Activated naive CD4-positive, alpha-beta T cell (primary cell): ENCODE measurements at places on chromosomes 3 and 15.
A peak's percentile ranks its signal among the peaks of the same experiment; 100 is the strongest.

DNA sequence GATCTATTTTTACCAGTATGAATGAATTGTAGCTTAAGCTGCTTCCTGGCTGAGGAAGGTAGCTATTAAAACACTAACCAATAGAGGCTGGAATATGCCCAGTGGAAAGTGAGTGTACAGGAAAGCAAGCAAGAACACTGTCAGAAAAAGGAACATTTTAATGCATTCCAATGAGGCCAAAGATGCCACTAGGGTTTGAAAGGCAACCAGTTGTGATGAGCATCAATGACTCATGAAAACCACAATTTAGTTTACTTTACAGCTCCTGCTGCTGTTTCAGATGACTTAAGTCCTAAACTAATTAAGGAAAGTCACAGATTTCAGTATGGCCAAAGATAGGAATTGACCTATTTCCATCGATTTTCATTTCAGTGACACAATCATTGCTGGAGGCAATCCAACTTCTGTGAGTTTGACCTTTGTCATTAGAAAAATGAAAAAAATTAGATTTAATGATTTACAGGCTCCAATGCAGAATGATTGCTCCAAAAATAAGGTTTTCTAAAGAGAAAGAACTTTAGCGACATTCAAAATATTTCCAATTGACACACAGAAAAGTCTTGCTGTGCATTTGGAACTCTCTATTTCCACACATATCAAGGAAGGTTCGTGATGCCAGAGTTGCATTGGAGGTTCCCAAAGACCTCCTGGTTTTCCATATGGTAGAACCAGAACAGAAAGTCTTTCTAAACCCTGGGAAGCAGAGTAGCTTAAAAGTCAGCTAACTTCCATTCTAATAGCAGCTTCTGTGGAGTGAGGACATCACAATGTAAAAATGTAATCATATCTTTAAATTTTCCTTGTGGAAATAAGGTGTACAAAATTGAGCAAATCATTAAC is 103.0 kb downstream of the SUCNR1 start:
- no peak for DNase-seq

DNA sequence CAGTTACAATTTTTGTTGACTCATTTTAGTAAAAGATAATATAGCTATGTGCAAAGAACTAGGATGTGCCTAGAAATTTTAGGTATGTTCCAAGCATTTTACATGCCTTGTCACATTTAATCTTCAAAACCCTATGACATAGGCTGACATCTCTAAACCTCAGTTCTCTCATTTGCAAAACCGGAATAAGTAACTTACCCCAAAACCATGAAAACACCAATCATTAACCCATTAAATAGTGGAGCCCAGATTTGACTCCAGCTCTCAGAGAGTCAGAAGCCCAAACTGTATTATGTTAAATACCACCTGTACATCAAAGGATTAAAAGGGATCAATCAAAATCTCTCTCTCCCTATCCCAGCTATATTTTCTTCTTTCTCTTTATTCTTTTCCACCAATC is 36.6 kb downstream of the GSK3B start:
- no peak for DNase-seq

DNA sequence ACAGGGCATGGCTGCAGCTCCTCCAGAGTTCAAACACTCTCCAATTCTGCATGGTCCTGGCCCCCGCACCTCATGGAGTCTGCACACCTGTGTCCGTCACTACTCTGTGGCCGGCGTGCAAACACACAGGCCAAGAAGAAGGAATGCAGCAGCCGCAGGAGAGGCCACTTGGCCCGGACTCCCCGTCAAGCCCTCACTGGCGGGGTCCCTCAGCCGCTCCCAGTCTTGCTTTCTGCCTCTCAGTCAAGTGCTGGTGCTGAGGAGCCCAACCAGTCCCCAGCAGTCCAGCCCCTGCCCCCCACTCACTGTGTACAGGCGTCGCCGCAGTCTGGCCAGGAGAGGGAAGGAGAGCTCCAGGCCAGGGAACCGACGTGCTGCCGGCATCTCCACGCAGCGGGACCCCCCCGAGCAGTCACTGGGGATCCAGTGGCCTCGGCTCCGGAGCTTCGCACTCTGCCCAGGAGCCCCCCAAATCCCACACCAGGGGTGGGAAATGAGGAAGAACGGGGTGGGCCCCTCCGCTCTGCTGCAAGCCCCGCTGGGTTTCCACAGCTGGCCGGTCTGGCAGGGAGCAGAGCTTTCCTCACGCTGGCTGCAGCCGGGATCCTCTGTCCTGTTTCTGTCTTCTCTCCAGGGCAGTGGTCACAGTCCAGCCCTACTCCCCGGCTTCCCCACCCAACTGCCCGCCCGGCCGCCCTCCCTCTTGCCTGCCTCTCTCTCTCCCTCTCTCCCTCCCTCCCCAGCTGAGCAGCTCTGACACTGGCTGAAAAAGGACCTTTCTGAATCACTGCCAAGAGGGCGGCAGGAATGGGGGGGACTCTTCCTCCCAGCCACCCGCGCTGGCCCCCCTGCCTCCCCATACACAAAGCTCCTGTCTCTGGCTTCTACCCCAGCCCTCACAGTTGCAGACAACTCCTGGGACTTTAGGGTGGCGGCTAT is 16.0 kb downstream of the TNK2 start:
- no peak for DNase-seq

DNA sequence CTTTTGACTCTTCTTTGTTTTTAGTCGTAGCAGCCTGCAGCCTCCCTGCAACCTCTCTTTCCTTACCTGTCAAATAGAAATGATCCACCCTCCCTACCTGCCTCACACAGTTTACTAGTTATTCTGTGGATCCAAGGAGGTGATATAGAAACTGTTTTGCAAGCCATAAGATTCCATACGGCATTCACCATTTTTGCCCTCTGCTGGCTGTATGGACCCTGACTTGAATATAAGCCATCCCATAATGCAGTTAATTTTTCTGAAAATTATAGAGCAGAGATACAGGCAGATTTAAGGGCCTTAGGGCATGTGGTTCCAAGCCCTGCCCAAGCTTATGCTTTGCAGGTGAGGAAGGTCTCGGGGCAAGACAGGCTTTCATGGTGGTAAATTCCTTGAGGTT is 63.8 kb downstream of the CPN2 start:
- no peak for DNase-seq

GRCh38 chr3:13884851-13885703 is 5.2 kb upstream of the WNT7A start:
- peak; percentile 34 for DNase-seq

- DNase-seq = no peak
Measured at GRCh38 chr15:93496888-93497287, 407.9 kb upstream of the RGMA start.

DNA sequence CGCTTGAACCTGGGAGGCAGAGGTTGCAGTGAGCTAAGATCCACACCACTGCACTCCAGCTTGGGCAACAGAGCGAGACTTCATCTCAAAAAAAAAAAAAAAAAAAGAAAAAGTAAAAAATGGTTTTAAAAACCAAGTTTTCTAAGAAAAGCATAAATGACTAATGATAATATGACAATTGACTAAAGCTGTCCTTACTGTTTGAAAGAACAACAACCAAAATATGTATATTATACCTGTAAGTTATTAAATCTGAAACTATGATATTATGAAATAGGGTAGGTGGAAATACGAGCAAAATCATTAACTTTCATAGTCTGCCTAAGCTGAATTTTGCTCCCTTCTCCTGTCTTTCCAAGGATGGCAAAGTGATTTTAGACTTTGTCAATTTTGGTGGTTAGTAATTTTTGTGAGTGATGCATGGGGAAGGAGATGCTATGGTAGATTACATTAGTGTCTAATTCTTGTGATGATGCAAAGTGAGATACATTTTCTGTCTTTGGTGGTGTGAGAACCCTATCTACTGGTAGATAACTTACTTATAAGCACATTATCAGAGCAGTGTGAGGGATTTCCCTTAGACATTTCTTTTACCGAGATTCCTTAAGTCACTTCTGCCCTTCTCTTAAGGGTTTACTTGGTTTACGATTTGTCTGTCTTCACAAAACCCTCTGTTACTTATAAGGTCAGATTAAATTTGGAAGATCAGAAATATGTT is 10.6 kb upstream of the CHD2 start:
- DNase-seq = no peak

- no peak for DNase-seq
Measured at GRCh38 chr3:117234331-117234730, 524.8 kb downstream of the TUSC7 start.

DNA sequence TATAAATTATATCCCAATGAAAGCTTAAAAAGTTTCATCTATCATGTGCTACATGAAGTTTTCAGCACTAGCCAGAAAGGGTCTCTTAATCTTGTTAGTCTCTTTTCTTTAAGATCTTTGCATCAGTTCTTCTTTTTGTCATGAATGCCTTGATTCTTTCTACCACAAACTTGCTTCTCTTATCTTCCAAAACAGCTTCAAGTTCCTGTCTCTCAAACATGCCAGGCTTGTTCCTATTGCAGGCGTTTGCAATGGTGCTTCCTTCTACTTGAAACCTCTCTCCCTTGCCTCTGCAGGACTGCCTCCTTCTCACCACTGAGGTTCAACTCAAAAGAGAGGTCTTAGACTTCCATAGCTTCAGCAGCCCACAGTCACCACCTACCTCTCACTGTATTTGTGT is 104.3 kb upstream of the FRMD4B start:
- no peak for DNase-seq

- no peak for DNase-seq
Measured at GRCh38 chr3:61300006-61300380, 48.7 kb upstream of the FHIT start.

DNA sequence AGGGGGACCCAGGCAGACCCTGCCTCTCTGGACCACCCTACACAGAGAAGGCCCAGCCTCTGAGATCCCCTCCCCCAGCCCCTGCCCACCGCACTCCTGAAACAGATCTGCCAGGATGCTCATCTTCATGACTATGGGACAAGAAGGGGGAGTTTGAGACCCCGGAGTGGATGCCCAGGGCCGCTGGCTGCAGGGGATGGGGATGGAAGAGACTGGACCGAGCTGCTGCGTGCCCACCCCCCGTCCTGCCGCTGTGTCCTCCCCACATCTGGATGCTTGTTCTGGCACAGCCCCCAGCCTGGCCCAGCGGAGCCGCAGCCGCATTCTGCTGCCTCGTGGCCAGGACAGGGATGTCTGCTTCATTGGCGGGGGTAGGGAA is 30.3 kb upstream of the SEMA3F start:
- DNase-seq = no peak

DNA sequence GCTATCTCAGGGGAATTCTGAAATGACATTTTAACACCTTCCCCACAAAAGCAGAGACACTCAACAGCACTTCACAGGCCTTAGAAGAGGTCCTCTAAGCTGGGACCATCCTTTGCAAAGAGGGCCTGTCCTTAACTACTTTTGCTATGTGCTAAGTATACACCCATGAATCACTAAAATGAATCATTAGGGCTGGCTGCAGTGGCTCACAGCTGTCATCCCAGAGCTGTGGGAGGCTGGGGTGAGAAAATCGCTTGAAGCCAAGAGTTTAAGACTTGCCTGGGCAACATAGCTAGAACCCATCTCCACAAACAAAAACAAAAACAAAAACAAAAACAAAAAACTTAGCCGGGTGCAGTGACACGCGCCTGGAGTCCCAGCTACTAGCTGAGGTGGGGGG is 53.9 kb upstream of the MELTF start:
- DNase-seq = no peak

GRCh38 chr3:100614941-100615340 is 5.5 kb downstream of the ADGRG7 start:
- DNase-seq = no peak

DNA sequence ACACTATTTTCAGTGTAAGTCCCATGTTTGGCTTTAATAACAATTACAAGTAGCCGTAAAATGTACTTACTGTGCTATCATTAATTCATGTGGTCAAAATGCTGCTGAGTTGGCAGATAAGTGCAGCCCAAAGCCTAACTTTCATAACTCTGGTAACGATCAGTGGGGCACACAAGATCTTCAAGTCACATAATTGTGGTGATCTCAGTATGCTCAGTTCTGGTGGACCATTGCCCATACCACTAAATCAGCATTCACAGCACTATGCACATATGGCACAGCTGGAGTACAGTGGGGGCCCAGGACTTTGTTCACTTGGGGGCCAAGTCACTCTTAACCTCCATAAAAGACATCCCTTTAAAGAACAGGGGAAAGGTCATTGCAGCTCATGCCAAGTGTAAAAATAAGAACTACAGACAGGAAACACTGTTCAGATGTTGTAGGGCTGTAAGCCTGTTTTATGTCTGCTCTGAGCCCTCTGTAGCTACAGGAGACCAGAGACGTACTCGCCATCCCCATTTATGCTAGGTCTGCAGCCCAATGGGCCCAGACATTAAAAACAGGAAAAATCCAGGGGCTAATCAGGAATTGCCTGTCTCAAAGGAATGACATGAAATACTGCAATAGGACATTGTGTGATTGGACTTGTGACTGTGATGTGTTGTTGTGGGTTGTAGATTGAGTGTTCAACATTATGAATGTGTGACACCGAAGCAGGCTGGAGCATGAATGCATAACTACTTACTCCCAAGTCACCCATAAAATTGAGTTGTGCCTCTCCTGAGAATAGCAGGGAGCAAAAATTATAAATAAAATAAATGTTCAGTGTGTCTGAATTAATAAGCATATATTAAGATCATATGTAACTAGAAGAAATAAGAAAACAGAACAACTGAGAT is 282.5 kb upstream of the EPHA3 start:
- no peak for DNase-seq

DNA sequence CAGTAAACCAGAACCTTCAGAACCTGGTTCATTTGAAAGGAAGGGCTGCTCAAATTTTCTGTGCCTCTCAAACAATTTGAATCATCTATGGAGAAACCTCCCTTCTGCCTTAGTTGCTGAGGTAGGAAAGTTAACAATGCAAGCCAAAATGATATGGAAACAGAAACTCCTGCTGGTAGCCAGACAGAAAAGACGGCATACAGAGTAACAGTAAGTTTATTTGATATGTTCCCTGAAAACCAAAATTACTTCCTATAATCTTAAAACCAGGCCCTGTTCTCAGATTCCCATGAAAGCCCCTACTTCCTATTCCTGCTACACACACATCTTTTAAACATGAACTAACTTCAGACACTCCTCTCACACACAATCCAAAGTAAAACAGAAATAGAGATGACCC is 86.2 kb downstream of the TBC1D5 start:
- DNase-seq = no peak

- no peak for DNase-seq
Measured at GRCh38 chr15:70249616-70250015, 151.9 kb upstream of the TLE3 start.

DNA sequence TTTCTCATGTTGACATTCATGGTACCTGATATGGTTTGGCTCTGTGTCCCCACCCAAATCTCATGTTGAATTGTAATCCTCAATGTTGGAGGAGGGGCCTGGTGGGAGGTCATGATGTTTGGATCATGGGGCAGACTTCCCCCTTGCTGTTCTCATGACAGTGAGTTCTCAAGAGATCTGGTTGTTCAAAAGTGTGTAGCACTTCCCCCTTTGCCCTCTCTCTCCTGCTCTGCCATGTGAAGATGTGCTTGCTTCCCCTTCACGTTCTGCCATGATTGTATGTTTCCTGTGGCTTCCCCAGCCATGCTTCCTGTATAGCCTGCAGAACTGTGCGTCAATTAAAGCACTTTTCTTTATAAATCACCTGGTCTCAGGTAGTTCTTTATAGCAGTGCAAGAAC is 3.3 kb upstream of the UBL7 start:
- no peak for DNase-seq

- no peak for DNase-seq
Measured at GRCh38 chr15:75791337-75791713, 51.9 kb upstream of the UBE2Q2 start.
